ENCODE measurements at places on chromosomes 2 and 18. TPM values are rescaled to one million over a fixed set of nuclear protein-coding genes. Genes with fewer than 3 reads are reported as not detected.

Gene DNAJC5G
- not detected for total RNA-seq

Gene LRRTM1
- not detected for total RNA-seq

DNA sequence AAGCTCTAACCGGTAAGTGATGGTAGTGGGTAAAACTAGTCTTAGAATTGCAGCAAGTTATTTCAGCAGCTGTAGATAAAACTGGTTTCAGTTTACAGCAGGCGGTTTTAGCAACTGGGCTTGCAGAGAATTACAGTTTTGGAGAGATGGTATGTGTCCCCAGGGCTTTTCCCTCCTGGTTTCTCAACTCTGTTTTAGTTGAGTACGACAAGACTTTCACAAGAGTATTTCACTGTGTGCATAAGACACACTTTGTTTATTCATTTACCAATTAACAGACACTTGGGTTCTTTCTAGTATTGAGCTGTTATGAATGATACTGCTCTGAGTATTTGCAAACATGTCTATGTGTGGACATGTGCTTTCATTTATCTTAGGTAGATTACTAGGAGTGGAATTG lies 65.6 kb upstream of the RFX8 start:
- no peak for DNase-seq

GRCh38 chr2:112841295-112842044 lies 4.9 kb upstream of the IL1B start:
- DNase-seq: no peak

DNA sequence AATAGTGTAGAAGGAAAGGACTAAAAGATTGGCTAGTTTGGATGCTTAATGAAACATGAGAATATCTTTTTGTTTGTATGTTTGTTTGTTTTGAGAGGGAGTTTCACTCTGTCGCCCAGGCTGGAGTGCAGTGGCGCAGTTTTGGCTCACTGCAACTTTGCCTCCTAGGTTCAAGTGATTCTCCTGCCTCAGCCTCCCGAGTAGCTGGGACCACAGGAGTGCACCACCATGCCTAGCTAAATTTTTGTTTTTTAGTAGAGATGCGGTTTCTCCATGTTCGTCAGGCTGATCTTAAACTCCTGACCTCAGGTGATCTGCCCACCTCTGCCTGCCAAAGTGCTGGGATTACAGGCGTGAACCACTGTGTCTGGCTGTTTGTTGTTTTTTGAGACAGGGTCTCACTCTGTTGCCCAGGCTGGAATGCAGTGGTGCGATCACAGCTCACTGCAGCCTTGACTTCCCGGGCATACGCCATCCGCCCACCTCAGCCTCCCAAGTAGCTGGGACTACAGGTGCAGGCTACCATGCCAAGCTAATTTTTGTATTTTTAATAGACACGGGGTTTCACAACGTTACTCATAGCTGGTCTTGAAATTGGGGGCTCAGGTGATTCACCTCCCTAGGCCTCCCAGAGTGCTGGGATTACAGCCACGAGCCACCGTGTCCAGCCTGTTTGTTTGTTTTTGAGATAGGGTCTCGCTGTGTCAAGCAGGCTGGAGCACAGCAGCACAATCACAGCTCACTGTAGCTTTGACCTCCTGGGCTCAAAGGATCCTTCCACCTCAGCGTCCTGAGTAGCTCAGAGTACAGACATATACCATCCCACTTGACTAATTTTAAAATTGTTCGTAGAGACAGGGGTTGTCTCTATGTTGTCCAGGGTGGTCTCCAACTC lies 209.2 kb downstream of the MYCN start:
- DNase-seq: no peak

DNA sequence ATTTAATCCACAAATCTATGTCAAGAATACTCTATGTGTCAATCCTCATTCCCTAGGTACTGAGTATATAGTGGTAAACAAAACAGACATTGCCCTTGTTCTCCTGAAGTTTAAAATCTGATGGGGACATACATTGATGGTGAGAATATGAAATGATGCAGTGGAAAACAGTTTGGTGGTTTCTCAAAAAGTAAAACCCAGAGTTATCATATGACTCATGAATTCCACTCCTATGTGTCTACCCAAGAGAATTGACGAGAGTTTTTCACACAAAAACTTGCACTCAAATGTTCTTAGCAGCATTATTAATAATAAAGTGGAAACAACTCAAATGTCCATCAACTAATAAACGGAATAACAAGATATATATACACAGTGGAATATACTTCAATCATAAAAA lies 586.7 kb downstream of the CCDC85A start:
- DNase-seq: no peak

DNA sequence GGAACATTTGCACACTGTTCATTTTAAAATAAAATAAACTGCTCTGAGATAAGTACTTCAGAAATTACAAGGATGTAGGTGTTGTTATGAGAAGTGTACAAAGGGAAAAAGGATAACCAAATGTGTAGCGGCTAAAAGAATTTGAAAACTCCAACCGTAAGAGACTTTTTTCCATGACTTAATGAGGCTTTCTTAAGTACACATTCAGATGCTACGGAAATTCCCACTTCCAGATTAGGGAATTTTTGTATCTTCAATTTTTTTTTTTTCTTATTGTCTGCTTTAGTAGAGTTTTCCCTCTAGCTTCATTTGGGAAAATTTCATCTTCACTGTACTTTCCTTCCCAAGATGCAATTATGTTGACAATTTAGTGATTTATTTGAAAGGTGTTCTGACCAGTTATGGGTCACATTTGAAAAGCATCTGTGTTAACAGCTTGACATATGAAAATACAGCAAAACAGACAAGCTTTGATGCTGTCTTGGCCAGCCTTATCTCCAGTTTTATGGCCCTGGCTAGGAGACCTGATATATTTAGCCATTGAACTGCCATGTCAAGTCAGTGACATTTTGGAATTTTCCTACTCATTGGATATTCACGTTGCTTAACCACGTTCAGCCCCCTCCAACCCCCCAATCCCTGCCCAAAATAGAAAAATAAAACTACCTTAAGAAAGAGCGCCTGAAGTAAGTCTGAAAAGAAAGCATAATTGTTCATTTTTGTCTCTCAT lies 105.6 kb downstream of the FEZ2 start:
- DNase-seq: no peak

- no peak for DNase-seq
Observed at GRCh38 chr2:71545572-71546274, 92.4 kb downstream of the DYSF start.

- no peak for DNase-seq
Observed at GRCh38 chr18:10826400-10826799, 300.6 kb downstream of the NAPG start.

Measured in Peyer's patch (tissue), 4 donors.